ENCODE measurements at places on chromosomes 7 and 10.

DNA sequence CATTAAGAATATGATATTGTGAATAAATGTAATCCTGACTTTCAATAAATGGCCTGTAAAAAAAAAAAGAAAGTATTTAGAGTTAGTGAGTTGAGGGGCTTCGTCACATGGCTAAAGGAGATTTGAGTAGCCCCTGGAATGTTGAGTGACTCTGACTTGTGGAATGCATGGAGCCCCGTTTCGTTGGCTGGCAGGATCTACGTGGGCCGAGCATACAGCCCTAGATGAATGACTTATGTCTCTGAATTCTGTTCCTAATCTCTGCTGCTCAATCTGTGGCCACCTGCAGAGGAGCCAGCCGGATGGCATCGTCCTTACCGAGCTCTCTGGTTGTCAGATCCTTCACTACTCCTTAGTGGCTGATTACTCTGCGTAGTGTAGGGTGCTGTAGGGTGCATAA, 155.7 kb downstream of the MGMT start:
- no peak for DNase-seq
- H3K4me1 ChIP-seq: peaks cover 8% of the 10 kb centered on the region
- no peaks in the 10 kb centered on the region for H3K36me3 ChIP-seq
- H3K27me3 ChIP-seq: no peaks in the 10 kb centered on the region
- H3K27ac ChIP-seq: no peak overlapping the region

GRCh38 chr7:13152755-13153154, 465.3 kb downstream of the ARL4A start:
- no peak overlapping the region for H3K4me3 ChIP-seq
- no peak overlapping the region for H3K27ac ChIP-seq
- no peaks in the 10 kb centered on the region for H3K4me1 ChIP-seq
- no peaks in the 10 kb centered on the region for H3K36me3 ChIP-seq

GRCh38 chr7:767941-768731, 41.1 kb upstream of the PRKAR1B start:
- DNase-seq: no peak
- H3K36me3 ChIP-seq: peaks cover 25% of the 10 kb centered on the region
- no peaks in the 10 kb centered on the region for H3K4me1 ChIP-seq
- no peak overlapping the region for H3K4me3 ChIP-seq
- no peaks in the 10 kb centered on the region for H3K27me3 ChIP-seq

DNA sequence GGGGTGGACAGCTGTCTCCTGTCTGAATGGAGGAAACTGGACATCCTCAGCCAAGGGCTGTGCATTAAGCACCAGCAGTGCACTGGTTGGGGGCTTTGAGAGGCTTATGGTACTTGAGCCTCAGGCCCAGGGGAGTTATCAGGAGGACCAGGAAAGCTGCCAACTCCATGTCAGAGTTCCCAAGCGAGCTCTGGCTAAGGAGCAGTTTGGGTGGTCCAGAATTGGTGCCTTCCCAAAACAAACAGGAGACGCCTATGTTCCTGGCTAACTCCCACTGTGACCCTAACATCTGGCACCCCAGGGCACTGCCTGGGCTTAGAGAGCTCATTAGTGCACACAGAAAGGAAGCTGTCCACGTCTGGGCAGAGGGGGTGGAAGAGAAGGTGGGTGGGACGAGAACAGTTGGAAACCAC, 408.6 kb upstream of the NPVF start:
- H3K36me3 ChIP-seq: no peaks in the 10 kb centered on the region
- no peak overlapping the region for H3K27ac ChIP-seq
- H3K27me3 ChIP-seq: no peaks in the 10 kb centered on the region

DNA sequence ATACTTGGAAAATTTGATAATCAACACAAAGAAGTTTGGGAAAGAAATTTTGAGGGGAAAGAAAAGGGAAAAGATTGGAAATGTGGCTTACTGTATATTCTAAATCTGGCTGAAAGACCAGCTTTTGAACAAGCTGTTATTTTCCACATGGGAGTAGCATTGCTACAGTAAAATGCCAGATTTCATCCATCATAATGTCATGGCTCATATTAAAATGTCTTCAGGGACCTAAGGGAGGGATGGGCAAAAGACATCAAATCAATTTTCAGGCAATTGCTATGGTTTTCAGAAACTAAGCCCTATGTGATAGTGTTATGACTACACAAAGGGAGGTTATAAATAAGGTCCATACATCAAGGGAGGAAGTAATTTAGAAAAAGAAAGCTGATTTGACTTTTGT, 1116.9 kb upstream of the CELF2 start:
- no peak overlapping the region for H3K27ac ChIP-seq
- H3K27me3 ChIP-seq: no peaks in the 10 kb centered on the region
- no peaks in the 10 kb centered on the region for H3K36me3 ChIP-seq
- no peaks in the 10 kb centered on the region for H3K4me1 ChIP-seq
- DNase-seq: no peak

- peaks cover 8% of the 10 kb centered on the region for H3K4me1 ChIP-seq
- H3K4me3 ChIP-seq: no peak overlapping the region
- no peaks in the 10 kb centered on the region for H3K36me3 ChIP-seq
Observed at GRCh38 chr7:20304366-20304765, 26.3 kb upstream of the ITGB8 start.

Data from B cell (primary cell).